OCI-LY7 (cell line): ENCODE measurements at places on chromosomes 4 and X. TPM values are rescaled to one million over a fixed set of nuclear protein-coding genes. Genes with fewer than 3 reads are reported as not detected.

EDNRA gene
- not detected in 2 replicates for total RNA-seq

PCDH18 gene
- not detected in 2 replicates for total RNA-seq

HELQ gene
- 66.3 and 70.4 TPM in 2 replicates for total RNA-seq

TCEAL5 gene
- total RNA-seq, result not detected in 2 replicates

ART3 gene
- total RNA-seq, result not detected in 2 replicates

GRCh38 chrX:41921492-41922430 is 1.6 kb downstream of the CASK start:
- DNase-seq, result peak; percentile 20

GRCh38 chr4:34723605-34724004 is 1520.7 kb downstream of the ARAP2 start:
- DNase-seq, result no peak

DNA sequence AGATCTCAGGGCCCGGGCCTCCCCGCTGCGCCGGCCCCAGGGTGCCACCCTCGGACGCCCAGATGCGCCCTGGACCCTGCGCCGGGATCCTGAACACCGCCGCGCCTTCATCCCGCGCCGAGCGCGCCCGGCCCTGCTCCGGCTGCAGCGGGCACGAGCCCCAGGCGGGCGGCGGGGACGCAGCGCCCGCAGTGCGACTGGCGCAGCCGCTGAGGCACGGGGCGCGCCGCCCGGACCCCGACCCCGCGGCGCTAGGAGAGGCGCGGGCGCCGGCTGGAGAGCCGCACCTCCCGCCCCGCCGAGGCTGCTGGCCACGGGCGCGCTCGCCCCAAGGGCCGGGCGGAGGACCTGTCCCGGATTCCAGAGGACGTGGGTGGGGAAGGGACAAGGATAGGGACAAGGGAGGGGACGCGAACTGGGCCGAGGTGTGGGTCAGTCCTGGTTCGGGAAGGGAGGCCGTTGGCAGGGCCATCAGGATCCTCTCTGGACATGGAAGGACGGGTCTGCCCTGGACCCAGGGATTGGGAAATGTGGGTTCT is 1.1 kb downstream of the ZFYVE28 start:
- no peak for DNase-seq

- no peak for DNase-seq
Observed at GRCh38 chr4:186657764-186658163, 65.9 kb downstream of the FAT1 start.

- DNase-seq, result peak; percentile 54
Observed at GRCh38 chr4:6267573-6267972, 2.1 kb upstream of the WFS1 start.

GRCh38 chr4:14607578-14607977 is 394.7 kb upstream of the CPEB2 start:
- no peak for DNase-seq

GRCh38 chr4:138542191-138542776 is 300.1 kb upstream of the SLC7A11 start:
- DNase-seq, result no peak

- DNase-seq, result no peak
Observed at GRCh38 chr4:98997166-98997565, 1.6 kb downstream of the METAP1 start.

GRCh38 chr4:25890571-25891485 is 23.2 kb upstream of the SMIM20 start:
- DNase-seq, result no peak

DNA sequence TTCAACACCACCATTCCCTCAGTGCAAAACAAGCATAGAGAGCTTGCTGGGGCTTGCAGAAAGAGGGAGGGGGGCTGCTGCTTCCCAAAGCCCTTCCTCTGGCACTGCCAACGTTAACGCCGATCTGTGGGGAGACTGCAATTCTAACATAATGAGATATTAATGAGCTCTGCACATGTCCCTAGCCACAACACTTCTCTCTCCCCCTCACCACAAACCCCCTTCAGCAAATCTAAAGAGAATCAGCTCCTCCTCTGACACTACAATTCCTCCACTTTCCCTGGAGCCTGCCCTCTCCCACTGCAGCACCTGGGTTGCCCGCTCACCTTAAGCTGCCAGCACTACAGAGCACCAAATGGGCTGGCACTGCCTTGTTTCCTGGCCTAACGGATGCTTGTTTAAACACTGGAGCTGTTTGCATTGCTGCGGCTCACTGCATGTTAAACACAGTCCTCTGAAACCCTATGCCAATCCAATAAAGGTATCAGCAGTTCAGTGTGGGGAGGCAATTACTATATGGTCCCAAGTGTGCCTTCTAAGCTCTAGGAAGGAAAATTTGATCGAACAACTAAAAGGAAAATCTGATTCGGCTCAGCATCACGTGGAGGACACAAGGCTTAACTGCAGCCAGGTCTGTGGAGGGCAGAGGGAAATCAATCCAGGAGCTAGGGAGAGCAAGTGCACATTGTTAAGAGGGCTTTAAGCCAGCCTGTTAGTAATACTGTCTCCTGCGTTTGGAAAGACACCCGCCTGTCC is 232.4 kb downstream of the MAML3 start:
- no peak for DNase-seq

DNA sequence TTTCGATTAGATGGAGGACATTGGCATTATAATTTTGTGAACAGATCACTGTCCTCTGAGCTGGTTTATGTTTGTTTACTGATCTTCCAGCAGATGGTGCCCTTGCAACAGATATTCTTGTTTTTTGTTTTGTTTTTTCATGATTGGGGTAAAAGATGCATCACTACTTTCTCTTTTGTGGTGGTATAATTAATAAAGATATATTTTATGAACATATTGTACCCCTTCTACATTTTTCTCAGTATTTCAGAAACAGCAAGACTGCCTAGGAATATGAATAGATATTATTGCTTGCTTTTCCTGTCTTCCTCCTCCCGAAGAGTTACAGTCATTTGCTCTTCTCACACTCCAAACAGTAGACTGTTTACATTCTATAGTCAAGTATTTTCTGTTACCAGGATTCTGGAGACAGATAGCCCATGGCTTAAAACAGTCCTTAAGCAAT is 905.2 kb downstream of the TRAM1L1 start:
- peak; percentile 4 for DNase-seq

- DNase-seq, result no peak
Observed at GRCh38 chrX:111411557-111411956, 435 bp downstream of the DCX start.

GRCh38 chr4:123495530-123495929 is 98.9 kb downstream of the SPRY1 start:
- no peak for DNase-seq

- DNase-seq, result no peak
Observed at GRCh38 chr4:24137671-24138601, 248.1 kb upstream of the PPARGC1A start.

GRCh38 chr4:145048817-145049216 is 49.2 kb downstream of the ANAPC10 start:
- no peak for DNase-seq

GRCh38 chr4:142595222-142595871 is 250.8 kb downstream of the INPP4B start:
- DNase-seq, result no peak

- no peak for DNase-seq
Observed at GRCh38 chr4:8098506-8098905, 60.1 kb downstream of the ABLIM2 start.

DNA sequence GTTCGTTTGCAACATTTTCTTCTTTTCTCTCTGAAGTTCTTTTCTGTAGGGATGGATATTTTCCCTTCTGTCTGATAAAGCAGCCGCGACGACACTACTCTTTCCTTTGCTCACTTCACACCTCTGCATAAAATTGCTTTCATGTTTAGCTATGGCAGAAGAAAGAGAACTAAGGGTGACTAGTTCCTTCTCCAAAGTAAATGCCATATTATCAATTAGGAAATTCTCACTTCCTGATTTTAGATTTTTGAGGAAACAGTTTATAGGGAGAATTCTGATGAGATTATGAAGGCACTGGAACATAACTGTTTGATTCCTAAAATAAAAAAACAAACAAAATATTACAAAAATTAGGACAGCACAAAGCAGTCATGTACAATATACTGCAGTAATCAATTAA is 29.2 kb downstream of the FANCB start:
- no peak for DNase-seq

DNA sequence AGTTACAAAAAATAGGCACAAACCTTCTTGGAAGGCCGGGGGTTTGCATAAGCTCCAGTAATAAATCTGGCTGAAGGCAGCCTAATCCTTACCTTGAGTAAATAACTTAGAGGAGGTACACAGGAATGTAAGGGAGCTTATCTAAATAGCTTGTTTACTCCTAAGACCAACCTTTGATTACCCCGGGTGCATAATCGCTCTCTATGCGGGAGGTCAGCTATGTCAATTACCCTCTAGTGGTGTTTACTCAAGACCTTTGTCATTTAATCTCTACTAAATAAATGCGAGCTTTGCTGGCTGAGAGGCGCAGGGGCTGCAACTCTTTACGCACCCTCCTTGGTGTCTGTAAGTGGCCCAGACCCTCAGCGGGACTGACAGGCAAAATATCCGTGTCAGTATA is 50.2 kb upstream of the MAP9 start:
- no peak for DNase-seq

- no peak for DNase-seq
Observed at GRCh38 chr4:142383800-142384470, 462.2 kb downstream of the INPP4B start.

- no peak for DNase-seq
Observed at GRCh38 chr4:112102875-112103370, 42.3 kb upstream of the FAM241A start.

- DNase-seq, result peak; percentile 17
Observed at GRCh38 chrX:65926095-65927019, 113.5 kb downstream of the VSIG4 start.
